ENCODE measurements at places on chromosomes 4 and X. TPM values are rescaled to one million over a fixed set of nuclear protein-coding genes. Genes with fewer than 3 reads are reported as not detected.
A peak's percentile ranks its signal among the peaks of the same experiment; 100 is the strongest.

Gene TMPRSS11B
- not detected for total RNA-seq

Gene OTOP1
- not detected for total RNA-seq

Gene STPG2
- 0.03 TPM for total RNA-seq

Gene IDUA
- total RNA-seq = 4.6 TPM

Gene GAGE12E
- not detected for total RNA-seq

Gene LDB2
- 94.0 TPM for total RNA-seq

Gene IQSEC2
- total RNA-seq = 13.4 TPM

Gene IL9R
- total RNA-seq = 0.17 TPM

Gene IGSF1
- 13.4 TPM for total RNA-seq

Gene ANAPC10
- total RNA-seq = 31.4 TPM

Gene BCLAF3
- total RNA-seq = 0.94 TPM

DNA sequence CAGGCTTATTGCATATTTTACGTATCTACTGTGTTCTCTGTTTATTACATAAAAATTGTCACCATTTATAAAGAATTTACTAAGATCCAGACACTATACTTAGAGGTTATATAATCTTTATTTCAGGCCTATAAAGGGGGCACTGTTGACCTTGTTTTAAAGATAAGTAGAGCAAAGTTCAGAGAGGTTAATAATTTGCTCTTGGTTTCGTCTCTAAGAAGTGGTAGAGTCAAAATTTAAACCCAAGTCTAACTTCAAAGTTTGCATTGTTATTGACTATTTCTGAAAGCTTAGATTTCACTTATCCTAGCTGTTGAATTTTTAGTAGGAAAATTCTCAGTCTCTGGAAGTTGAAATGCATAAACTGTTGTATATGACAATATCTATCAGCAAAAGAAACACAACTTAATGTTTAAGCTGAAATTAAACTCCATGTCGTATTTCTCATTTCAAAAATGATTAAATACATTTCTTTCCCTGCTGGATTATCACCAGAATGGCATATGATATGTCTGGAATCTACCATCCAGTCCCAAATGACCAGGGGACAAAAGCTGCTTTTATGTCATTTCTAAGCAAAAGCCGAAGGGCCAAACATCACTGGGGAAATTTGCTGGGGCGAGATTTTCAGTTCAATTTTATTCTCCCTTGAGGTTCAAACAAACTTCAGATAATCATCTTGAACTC, 138.4 kb downstream of the SLC7A11 start:
- no peak for DNase-seq

GRCh38 chr4:152099061-152099425, 338.2 kb upstream of the GATB start:
- DNase-seq = no peak

DNA sequence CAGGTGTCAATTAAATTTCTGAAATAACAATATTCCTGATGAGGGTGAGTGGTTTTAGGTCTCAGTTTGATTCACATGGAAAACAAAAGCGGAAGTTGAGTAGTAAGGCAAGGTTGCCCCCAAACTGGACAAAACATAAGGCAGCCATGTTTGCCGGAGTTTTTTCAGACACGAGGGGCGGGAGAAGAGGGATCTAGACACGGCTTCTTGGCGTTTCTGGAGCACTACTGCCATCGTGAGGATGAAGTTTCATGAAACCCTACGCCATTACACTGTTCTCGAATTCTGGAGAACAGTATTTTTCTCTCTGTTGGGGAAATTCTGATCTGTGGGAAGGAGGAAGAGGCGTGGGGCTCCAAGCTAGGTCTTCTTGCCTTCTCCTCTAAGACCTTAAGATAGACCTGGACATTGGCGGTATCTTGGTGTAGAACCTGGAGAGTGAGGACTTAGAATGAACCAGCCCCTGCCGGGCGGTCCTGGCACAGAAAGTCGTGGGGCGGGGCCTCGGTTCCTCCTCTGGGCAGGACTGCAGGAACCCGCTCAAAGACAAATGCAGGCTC, 160.3 kb downstream of the OR13H1 start:
- no peak for DNase-seq

- DNase-seq = no peak
These were observed 72.3 kb upstream of the EFHC2 start for GRCh38 chrX:44415639-44416386.

DNA sequence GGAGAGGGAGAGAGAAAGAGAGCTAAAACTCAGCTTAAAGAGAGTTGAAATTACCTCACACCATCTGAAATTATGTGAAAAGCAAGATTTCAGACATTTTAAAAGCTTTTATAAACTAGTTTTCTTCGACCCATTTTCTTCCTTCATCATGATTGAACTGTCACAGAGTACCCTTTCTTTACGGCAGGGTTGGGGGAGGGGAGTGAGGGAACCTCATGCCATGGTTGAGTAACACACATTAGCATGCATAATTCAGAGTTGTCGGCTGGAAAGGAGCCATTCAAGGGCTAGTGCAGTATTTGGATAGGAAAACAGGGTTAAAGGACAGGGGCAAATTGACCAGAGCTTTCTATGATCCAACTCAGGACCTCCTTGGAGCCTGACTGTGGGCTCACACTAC, 46.2 kb downstream of the PCDH19 start:
- DNase-seq = peak; percentile 20

- DNase-seq = no peak
These were observed 229.2 kb upstream of the ARSJ start for GRCh38 chr4:114208574-114209151.

- no peak for DNase-seq
These were observed 129.2 kb upstream of the PAK3 start for GRCh38 chrX:110966839-110967238.

- DNase-seq = no peak
These were observed 84.8 kb upstream of the ZFP42 start for GRCh38 chr4:187910741-187911140.

GRCh38 chrX:17846045-17846444, 15.1 kb downstream of the RAI2 start:
- DNase-seq = no peak

GRCh38 chr4:52825460-52826090, 36.5 kb upstream of the RASL11B start:
- no peak for DNase-seq

GRCh38 chr4:113822555-113823290, 61.2 kb upstream of the CAMK2D start:
- DNase-seq = no peak

DNA sequence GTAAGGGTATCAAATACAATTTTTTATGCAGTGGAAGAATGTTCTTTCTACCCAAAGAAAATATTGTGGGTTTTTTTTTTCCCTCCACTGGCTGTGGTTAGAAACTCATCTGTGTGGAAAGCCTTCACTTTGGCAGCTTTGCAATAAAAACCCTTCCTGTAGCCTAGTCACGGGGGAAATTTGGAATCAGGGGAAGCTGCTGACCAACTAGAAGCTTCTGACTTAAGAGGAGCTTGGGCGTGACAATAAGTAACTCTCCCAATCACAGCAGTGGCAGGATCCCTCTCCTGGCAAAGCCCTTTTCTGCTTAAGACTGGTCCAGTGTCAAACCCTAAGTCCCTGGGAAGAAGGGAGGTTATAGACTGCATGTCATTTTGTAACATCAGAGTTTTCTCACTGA, 87.9 kb downstream of the LRRC66 start:
- DNase-seq = no peak

GRCh38 chr4:144709159-144709558, 63.2 kb downstream of the HHIP start:
- no peak for DNase-seq

DNA sequence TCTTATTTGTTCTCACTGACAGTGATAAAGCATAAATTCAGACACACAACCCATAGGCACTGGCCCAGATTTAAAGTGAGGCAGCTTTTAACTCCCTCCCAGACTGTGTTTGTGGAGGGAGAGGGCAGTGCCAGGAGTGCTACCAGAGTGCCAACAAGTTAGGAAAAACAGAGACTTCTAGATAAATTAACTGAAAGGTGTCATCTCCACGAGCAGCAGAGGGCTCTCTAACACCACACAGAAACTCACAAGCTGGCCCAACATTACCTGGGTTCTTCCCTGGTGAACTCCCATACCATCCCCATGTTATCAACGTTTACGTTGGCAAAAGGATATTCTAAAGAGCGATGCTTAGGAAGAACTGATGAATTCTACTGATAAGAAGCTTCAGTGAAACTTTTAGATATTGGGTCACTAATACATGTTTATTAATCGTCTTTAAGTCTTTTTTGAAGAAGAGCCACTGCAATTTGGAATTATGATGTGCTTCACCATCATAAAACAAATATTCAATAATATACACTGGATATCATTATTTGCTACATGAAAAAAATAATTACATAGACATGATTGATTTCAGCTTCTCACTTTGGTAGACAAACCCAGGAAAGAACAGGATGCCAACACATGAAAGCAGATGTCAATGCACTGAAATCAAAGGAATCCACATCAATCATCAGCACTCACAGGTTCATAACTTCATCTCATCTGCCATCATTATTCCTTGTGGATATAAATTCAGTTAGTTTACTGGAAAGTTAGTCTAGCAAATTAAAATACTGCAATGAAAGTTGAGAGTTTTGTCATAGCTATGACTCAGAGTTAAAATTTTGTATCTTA, 121.2 kb upstream of the NAP1L5 start:
- DNase-seq = peak; percentile 8

DNA sequence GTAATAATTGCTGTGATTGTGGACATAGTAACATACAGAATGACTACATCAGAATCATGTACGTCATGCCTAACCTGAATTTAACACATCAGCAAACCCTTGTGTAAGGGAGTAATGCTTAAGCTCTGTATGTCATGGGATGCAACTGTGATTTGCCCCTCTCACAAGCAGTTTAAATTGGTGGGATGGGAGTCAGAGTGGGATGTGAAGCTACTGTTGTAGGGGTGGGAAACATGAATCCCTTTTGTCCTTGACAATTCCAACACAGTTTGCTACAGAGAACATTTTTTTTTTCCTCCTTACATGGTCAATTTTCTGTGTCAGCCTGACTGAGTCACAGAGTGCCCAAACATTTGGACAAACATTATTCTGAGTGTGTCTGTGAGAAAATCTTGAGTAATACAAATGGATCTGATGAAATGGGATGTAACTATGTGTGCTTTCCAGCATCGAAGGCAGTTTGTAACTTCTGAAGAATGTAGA, 392.8 kb downstream of the GPM6A start:
- DNase-seq = no peak

DNA sequence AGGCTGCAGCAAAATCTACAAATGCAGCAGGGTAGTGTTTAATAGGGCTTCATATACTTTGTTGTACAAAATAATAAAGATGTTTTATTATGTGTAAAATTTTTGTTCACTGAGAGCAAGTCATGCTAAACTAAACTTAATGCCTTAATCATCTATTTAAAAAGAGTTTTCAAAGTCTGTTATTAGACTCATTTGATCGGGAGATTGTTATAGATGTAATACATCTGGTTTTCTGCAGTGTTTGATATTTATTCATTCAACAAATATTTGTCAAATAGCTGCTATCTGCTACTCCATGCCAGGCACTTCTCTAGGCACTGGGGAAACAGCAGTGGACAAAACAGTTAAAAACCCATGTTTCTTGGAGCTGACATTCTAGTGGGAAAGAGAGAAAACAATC, 233.6 kb downstream of the FMR1NB start:
- DNase-seq = no peak

GRCh38 chr4:182923366-182923765, 6.2 kb upstream of the DCTD start:
- DNase-seq = no peak

- peak; percentile 84 for DNase-seq
These were observed at the start of gene SMIM10 for GRCh38 chrX:134990801-134991481. Gene SMIM10 (plus strand): TSS chrX:134990991. CDS start chrX:134991096, 105 bp downstream.

GRCh38 chr4:113880240-113881028, 99.0 kb downstream of the ARSJ start:
- no peak for DNase-seq

All from H7 (cell line).